ENCODE measurements at places on chromosomes 4 and X.
A peak's percentile ranks its signal among the peaks of the same experiment; 100 is the strongest.

- no peak for DNase-seq
Measured at GRCh38 chr4:15757054-15757453, 21.1 kb upstream of the CD38 start.

DNA sequence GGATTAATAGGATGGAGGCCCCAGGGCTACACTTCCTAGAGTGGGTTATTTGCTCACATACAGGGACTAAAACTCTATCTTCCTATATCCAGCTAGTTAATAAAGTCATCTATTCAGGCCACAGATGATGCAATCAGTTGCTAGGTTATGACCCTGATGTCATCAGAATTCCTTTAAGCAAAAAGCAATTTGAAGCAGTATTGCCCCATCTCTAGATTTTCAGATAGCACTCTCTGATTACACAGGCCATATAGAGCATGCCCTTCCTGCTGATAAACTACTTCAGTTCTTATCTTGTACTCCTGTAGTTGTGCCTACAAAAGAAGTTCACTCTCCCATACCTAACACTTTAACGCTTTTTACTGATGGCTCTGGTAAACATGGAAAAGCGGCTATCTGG, 84.8 kb downstream of the TMEM144 start:
- no peak for DNase-seq

- DNase-seq = no peak
Measured at GRCh38 chrX:13716455-13716854, 18.0 kb downstream of the TRAPPC2 start.

DNA sequence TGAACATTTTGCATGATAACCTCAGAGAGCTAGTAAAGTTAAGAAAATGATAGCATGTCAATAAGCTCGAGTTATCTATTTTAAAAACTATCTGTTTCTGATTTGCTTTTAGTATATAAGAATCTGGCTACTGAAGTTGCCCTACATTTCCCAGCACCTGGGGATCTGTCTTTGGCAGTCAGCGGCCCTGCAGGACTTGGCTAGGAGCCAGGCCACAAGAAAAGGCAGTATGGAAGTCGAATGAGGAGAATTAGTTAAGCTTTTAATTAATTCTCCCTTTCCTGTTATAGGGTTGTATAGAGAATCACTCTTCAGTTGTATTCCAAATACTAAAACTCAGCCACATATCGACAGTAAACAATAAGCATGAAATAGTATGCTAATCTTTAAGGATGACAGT, 22.7 kb downstream of the POU4F2 start:
- no peak for DNase-seq

- DNase-seq = peak; percentile 11
Measured at GRCh38 chrX:80812176-80812575, 2.5 kb upstream of the BRWD3 start.

Data from activated CD4-positive, alpha-beta T cell treated with anti-CD3 and anti-CD28 coated beads, Interleukin-2, amount 50 U/mL, for 24 hours (primary cell).